ENCODE measurements at places on chromosomes 13 and 19.

DNA sequence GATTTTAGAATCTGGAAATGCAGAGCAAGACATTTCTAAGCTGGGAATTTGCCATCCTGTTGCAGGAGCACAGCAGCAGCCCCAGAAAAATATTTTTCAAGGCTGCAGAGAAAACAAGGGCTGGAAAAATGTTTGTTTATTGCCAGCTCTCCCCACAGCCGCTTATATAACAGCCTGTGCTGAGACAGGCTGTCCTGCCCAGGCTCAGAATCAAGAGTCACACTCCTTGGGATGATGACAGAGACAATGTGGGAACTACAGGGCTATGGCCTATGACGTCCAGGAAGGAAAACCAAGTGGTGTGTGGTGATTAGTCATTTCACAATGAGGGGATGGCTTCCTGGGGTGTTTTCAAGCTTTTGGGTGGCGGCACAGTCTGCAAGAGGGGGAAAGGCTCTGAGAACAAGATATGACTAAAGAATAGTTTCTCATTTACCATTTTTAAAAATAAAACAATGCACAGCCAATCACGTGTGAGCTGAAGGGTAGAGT lies 136.3 kb upstream of the SERP2 start:
- peak; percentile 62 for DNase-seq

GRCh38 chr13:112376050-112376681 lies at the start of gene SPACA7:
SPACA7 (plus strand) TSS chr13:112376355; CDS start chr13:112376386, 31 bp downstream.
- DNase-seq = no peak

- no peak for DNase-seq
Measured at GRCh38 chr19:48111280-48111679, 663 bp upstream of the PLA2G4C start.

GRCh38 chr13:25840931-25841330 lies 210.9 kb downstream of the SHISA2 start:
- DNase-seq = no peak

DNA sequence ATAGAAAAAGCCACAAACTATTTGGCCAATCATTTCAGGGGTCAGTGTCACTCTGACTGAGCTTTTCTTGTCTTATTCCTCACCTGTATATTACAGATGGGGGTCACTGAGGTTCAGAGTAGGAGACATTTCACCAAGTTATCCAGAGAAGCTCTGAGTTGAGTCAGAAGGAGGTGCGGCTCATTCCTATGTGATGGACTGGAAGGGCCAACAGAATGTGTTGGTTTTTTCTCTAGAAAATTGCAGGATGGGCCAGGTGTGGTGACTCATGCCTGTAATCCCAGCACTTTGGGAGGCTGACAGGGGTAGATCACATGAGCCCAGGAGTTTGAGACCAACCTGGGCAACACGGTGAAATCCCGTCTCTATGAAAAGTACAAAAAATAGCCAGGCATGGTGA lies 24.5 kb upstream of the ZNF83 start:
- no peak for DNase-seq

- DNase-seq = peak; percentile 8
Measured at GRCh38 chr19:29576761-29577648, 29.1 kb upstream of the POP4 start.

DNA sequence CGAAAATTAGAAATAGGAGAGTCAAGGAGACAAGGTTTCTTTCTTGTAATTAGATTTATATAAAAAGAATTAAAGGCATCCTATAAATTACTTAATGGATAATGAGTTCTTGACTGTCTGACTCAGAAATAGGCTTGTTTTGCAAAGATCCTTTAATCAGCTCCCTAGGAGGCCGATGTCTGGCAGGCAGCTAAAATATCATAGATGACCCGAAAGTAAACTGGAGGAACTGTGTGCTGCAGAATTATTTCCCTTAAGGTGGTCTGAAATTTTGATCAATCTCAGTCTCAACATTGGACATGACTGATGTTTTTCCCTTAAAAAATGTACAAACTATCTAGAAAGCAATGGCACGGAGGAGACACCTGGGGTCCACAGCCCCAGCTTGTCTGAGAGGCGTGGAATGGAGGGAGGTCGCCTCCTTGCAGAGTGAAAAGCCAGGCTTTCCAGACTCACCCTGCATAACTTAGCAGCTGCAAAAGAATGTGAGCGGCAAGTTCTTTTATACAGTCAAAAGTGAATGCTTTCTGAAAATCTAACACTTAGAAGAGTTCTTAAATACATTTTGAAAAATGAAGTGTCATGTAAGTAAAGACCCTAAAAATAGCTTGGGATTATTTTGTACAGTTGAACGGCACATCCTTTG lies 44.8 kb downstream of the MBNL2 start:
- DNase-seq = peak; percentile 31

GRCh38 chr13:34748073-34748472 lies 194.0 kb upstream of the NBEA start:
- peak; percentile 82 for DNase-seq

DNA sequence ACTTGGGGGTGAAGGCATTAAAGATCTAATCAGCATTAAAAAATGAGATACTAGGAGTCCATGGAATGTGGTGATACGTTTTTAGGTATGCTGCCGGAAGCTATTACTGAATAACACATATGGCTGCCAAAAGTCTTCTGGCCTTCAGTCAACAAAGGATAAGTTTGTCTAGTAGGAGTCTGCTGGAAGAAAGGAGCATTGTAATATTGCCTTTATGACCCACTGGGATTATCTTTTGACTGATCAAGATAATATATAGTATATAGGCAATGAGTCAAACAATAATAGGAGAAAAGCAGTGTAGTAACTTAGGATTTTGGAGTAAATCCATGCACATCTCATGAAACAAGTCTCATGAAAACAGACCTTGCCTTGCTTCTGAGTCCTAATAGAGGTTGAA lies 295.4 kb downstream of the SLITRK6 start:
- peak; percentile 5 for DNase-seq

DNA sequence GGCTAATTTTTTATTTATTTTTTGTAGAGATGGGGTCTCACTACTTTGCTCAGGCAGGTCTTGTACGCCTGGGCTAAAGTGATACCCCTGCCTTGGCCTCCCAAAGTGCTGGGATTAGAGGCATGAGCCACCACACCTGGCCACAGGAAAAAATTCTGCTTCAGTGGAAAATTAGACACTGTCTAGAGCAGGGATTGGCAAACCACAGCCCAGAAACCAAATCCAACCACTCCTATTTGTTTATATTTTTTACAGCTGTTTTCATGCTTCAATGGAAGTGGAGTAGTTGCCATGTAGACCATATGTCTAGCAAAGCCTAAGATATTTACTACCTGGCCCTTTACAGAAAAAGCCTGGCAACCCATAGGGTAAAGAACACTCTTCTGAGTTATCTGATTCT lies 123.7 kb upstream of the MRI1 start:
- no peak for DNase-seq

- DNase-seq = peak; percentile 35
Measured at GRCh38 chr13:33312150-33312860, 26.8 kb upstream of the STARD13 start.

DNA sequence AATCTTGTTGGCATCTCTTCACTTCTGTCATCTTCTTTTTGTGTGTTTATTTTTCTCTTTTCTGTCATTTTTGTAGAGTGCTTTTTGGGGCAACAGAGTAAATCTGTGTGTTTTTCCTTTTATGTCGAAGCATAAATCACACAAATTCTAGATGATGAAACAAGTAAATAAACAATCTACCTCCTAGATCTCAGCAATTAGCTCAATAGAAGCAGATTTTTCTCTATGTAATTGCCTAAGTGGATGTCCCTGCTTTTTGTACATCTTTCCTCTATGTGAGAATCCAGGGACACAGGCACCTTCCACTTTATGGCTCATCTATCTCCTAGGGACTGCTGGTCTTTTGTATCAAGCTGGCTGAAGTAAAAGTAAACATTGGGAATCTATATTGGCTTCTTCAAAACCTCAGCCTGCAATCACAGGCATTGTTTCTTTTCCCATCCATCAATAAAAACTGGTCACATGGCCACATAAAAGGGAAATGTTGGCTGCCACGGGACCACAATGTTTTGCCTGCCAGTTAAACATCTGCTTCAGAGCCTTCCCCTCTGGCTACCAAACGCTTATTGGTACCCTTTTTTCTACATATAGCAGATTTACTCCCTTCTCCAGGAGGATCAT lies 323.8 kb downstream of the LMO7 start:
- DNase-seq = no peak
